NCI-H2081 treated with DMSO at 0.1 percent for 48 hours (cell line): ENCODE measurements at places on chromosomes 4 and X.

GRCh38 chr4:82394896-82395295 lies 21.1 kb upstream of the HNRNPD start:
- DNase-seq = no peak

- no peak for DNase-seq
These were observed 232.9 kb upstream of the F9 start for GRCh38 chrX:139297638-139298037.

- DNase-seq = no peak
These were observed 156.2 kb downstream of the ENOX2 start for GRCh38 chrX:130746709-130747342.

DNA sequence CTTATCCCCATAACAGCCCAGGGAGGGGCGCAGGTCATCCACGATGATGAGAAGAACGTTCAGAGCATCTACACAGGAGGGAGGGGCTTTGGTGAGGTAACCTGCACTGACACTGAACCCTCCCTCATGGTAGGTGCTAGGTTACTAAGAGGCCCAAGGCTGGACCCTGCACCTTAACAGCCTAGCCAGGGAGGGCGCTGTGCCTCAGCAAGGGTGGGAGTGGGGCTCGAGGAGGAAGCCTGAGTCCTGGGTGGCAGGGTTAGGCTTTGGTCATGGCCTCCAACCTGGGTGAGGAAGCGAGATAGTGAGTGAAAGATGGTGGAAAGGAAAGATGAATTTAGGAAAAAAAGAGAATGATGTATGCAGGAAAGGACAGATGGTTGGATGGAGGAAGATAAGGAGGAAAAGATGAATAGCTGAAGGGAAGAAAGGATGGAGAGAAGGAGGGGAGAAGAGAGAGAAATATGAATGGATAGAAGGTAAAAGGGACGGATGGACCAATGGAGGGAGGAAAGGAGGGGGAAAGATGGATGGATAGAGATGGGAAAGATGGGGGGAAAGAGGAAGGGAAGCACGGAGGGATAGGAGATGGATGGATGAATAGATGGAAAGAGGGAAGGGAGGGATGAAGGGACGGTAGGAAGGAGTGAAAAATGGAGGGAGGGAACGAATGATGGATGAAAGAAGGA lies 736 bp downstream of the IDS start:
- no peak for DNase-seq

DNA sequence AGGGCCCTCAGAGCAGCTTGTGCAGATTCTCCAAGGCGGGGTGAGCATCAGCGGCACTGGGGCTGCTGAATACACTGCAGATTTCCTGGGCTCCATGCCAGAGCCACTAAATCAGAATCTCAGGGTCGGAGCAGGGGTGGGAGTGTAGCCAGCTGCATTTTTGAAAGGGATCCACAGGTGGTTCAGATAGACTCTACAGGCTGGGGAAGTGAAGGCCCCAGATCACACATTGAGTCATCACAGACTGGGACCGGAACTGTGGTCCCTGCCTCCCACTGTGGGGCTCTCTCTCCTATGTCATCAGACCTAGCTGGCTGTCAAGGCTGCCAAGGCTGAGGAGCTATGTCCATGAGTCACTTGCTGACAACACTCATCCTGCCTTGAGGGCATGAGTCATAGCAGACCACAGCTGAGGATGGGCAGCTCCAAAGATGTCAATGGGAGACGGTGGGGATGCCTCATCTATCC lies 162.3 kb upstream of the MAMLD1 start:
- no peak for DNase-seq

DNA sequence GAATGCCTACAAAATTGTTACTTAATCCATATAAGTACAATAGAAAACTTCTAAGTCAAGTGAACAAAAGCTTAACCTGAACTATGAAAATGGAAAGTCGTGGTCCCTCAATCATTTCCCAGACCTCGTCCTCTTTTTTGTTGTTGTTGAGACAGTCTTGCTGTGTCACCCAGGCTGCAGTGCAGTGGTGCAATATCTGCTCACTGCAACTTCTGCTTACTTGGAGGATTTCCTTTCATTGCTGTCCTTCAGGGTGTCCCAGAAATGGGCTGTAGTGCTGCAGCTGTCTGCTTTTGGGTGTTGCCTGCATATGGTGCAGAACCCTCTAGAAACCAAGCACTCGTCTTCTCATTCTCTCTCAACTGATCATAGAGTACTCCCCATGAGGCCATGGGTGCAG lies 75.0 kb upstream of the IL2 start:
- DNase-seq = no peak

DNA sequence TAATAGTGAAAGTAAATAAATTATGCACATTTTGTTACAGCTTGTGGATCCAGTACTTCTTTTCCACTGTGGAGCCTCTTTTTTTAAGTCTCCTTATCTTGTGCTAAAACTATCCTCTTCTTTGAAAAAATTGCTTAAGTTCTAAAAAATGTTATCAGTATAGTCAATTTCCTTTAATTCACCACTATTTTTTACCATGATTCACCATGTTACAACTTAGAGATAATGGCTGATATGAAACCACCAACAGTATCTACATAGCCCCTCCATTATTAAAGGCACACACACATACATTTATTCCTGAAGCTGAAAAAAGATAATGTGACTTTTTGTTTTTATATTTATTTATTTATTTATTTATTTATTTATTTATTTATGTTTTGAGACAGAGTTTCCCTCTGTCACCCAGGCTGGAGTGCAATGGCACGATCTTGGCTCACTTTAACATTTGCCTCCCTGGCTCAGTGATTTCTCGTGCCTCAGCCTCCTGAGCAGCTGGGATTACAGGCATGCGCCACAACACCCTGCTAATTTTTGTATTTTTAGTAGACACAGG lies 243.2 kb downstream of the SPOCK3 start:
- no peak for DNase-seq

DNA sequence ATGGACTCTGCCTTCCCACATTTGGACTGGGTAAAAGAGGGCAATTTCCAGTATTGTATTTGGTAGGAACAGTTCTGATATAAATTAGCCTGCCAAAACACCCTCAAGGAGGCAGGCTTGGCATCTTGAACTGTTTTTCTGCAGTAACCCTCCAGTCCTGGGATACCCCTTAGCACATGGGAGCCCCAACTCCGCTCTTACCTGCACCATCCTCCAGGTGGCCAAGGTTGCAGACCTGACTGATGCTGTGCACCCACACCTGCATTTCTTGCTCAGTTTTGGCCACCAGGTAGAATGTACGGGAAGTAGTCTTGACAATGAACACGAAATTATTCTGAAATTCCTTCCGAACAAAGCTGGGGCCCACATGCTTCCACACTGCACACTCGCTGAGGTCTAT lies 35.1 kb downstream of the GAB3 start:
- no peak for DNase-seq

- no peak for DNase-seq
These were observed 353.8 kb downstream of the NAP1L3 start for GRCh38 chrX:93319609-93320008.

GRCh38 chr4:138118270-138118669 lies 123.9 kb downstream of the SLC7A11 start:
- DNase-seq = no peak

- no peak for DNase-seq
These were observed 417.0 kb downstream of the AFF2 start for GRCh38 chrX:148917441-148917840.

GRCh38 chr4:57023104-57023503 lies 44.4 kb downstream of the POLR2B start:
- DNase-seq = no peak

DNA sequence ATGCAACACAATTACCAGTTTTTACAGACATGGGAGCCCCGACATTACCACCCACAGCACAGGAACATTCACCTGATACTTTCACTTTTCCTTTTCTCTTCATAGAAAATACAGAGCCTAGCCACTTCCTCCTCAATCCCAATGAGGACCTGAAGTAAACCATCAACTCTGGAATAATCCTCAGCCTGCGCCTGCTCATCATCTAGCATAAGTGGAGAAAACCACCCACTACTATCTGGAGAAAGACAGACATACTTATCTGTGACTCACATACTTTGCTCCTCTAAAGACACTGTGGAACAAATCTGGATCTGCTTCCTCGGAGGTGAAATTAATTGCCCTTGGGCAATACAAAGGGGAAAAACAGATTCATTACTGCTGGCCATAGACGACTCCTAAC lies 47.8 kb downstream of the ZCCHC13 start:
- no peak for DNase-seq

GRCh38 chr4:73976716-73977115 lies 5.1 kb downstream of the PF4 start:
- no peak for DNase-seq

DNA sequence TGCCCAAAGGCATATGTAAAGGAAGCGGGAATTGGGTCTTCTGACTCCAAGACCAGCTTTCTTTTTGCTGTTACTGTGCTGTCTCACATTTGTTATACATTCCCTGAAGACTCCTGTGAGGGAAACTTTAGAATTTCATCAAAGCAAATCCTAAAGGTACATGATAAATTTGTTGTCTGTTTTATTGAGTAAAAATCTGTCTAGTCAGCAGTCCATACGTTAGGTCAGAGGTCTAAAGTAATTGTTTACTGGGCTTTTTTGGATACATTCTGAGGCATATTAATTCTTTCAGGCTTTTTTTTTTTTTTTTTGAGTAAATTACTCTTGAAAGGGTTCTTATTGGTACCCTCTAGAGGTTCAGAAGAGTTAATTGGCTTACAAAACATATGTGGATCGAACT lies 347.2 kb downstream of the RPA4 start:
- DNase-seq = no peak

DNA sequence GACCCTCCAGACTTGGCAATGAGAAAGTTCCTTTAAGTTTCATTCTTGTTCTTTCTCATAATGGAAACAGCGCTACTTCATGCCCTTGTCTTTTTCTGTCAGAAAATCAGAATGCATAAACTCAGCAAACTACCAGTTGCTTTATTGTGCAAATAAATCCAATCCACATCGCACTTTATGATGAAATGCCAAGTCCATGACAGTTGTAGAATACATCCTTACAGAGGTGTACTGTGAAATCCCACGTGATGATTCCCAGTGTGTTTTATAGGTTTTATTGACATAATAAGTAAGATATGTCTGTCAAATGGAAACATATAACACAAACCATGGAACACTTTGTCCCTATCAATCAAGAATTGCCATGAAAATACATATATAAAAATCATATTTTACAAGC lies 295.0 kb downstream of the PCDH7 start:
- no peak for DNase-seq

DNA sequence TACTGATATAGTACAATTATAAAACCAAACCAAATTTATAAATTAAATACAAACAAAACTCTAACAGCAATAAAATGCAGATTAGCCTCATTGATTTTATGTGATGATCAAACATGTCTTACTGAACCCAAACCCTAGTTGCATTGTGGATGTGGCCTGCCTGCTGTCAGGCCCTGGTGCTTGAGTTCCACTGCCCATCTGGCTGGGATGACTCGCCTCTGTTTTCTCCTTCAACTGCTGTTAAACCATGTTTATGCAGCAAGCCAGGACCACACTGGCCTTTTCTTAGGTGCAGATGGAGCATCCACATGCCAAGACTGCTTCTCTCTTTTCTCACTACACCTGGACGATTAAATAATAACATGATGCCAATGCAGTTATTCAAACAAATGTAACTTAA lies 22.6 kb downstream of the NAP1L5 start:
- no peak for DNase-seq

DNA sequence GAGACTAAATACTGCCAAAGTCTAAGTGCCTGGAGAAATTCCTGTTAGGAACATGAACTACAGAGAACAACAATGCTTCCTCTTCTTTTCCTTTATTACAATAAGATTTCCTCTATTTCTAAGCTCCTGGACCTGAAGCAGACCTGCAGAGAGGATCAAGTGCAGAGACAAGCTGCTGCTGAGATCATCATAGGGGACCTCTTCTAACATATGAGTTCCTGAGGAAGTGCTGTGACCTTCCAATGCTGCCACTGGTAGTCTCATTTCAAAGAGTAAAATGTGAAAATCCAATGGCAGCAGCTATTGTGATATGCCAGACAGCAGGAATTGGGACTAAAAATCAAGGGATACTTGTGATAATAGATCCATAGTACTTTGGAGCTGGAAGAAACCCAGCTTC lies 28.0 kb downstream of the CCNG2 start:
- no peak for DNase-seq

DNA sequence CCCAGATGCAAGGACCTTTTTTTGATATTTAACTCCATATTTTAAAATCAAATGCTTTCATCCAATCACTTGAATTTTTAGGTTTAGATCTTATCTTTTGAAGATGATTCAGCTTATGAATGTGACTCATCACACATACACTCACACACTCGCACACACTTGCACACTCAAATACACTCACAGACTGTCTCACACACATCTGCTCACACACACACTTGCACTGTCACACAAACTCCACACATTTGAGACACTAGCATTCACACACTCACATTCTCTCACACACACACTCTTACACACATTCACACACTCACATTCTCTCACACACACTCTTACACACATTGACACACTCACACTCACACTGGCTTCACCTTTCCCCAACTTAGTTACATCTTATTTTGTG lies 37.8 kb downstream of the MAGEA1 start:
- no peak for DNase-seq
